Activated T-helper 1 cell treated with Interleukin-2 at 50 U/mL for 16 hours (primary cell): ENCODE measurements at places on chromosomes 5 and 9.

DNA sequence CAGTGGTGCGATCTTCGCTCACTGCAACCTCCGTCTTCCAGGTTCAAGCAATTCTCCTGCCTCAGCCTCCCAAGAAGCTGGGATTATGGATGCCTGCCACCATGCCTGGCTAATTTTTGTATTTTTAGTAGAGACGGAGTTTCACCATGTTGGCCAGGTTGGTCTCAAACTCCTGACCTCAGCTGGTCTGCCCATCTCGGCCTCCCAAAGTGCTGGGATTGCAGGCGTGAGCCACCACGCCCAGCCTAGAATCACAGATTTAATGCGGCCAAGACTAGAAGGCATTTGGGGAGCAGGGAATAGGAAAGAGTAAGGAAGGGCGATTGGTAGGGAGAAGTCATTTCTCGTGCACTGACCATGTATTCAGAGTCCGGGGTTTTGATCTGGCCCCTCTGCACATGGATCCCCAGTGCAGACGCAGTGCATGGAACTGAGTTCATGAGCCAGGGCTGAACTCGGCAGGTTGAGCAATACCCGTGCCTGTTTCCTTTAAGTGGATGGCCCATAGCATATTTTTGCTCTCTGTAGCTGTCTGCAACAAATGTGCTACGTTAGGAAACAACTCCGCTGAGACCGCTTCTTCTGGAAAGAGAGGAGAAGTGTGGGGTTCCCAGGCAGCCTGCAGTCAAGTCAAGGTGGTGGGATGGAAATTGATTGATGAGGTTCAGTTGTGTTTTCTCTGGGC is 3.4 kb upstream of the HMCN2 start:
- DNase-seq, result no peak

GRCh38 chr9:38278931-38279679 is 113.4 kb upstream of the ALDH1B1 start:
- DNase-seq, result no peak

DNA sequence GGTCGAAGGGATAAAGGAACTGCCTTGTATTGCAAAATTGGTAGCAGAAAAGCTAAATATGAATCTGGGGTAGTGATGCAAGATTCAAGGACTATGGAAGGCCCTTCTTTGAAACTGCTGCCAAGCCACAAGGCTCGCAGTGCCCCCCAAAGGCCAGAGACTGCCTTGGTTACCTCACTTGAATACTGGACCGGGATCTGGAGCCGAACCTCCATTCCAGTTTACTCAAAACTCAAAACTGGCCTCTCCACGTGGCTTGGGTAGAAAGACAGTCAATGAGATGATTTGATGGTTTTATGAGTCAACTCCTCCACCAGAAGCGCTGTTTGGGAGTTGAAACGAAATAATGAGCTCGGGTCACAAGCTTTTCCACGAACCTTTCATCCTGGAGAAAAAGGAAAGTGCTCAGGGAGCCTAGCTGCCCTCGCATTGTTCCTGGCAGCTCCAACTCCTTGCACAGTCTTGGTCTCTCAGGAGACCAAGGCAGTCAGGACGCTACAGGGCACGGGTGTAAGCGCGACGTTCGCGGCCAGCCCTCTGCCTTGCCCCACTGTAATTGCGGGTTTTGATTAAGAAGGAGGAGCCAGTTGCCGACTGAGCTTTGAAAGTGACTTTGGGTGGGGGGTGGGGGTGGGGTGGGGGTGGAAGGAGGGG is 2.8 kb downstream of the ST8SIA4 start:
- DNase-seq, result no peak

GRCh38 chr9:92535940-92536850 is at the start of gene ECM2:
ECM2 (minus strand) TSS chr9:92535990; CDS start chr9:92522866, 13,124 bp downstream.
- DNase-seq, result no peak

DNA sequence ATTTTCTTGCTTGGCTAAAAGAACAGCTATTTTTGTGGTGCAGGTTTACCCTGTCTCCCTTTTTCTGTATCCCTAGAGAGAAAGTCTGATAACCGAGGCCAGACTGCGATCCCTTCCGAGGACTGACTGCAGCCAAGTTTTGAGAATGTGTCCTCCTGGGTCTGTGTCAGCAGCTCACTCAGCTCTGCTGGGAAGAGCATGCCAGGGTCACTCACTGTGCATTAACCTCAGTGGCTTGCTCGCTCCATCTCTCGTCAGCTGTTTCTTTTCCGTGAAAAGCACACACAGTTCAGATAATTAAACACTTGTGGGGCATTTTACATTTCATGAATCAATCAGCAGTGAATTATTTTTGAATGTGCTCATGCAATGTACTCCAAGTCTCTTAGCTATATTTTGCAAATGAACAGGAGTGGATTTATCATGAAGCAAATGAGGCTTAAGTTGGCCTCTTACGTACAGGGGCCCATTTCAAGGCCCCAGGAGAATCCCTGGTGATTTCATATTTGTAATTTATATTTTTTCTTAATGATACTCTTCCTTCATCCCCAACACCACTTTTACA is 252.1 kb downstream of the SMARCA2 start:
- DNase-seq, result no peak

DNA sequence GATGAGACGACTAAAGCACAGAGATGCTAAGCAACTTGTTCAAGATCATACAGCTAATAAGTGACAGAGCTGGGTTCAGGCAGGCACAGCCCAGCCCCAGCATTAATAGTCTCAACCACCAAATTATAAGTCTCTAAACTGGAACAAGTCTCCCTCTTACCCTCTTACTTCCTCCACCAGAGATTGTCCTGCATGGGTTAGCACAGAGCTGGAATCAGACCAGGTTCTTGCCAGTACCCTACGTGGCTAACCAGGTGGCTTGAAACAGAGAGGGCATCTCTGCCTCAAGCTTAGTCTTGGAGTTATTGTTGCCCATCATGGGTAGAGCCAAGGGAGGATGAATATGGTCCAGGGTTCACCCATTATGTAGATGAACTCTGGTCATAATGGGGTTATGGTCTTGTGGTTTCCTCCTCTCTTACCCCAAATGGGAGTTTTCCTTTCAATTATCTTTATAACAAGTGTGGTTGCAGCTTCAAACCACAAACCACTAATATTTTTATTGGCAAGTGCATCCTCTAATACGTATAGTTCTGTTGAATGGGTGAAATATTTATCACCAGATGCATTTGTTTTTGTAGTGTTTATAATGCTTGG is 8.3 kb upstream of the XPA start:
- DNase-seq, result no peak

GRCh38 chr5:112186401-112186990 is 232.6 kb downstream of the EPB41L4A start:
- DNase-seq, result no peak

DNA sequence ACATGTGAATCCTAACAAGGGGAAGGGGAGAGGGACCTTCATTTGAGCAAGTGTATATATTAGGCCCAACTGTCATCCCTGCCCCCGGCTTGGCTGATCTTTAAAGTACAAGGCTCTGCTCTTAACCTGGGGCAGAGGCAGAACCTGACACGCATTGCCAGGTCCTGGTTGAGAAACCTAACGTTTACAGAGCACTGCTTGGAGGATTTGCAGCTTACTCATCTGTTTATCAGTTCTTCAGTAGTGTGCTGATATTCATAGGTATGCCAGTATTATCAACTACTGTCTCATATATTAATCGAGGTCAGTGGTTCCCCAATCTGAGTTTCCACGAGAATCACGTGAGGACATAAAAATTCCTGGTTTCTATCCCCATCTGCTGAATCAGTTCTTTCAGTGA is 50.4 kb downstream of the ACO1 start:
- no peak for DNase-seq

GRCh38 chr5:135437422-135437795 is 9.7 kb downstream of the DCANP1 start:
- no peak for DNase-seq

GRCh38 chr5:102414448-102414847 is 84.4 kb downstream of the SLCO6A1 start:
- DNase-seq, result no peak

- no peak for DNase-seq
Observed at GRCh38 chr9:93600504-93600903, 24.1 kb downstream of the PHF2 start.

DNA sequence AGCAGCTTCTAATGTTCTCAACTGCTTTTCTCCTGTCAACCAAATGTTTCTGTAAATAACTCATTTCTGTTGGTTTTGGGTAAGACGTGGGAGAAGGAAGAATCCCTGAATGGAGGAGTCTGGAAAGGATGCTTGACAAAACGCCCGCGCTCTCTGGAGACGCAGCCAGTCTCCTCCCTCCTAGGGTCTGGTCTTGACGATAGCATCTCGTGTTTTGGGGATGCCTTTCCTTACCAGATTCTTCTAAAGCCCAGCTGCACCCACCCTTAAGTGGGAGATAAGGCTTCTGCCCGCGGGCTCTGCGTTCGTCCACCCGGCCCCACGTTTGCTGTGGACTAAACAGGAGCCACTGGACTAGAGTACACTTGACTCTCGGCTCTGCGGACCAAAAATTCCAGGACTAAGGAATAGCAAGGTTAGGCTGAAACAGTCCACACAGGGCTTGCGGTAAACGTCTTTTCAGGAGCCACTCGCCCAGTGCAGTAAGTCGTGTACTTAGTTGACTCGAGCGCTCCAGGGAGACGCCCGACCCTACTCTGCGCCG is 491 bp upstream of the CTSL start:
- DNase-seq, result no peak

DNA sequence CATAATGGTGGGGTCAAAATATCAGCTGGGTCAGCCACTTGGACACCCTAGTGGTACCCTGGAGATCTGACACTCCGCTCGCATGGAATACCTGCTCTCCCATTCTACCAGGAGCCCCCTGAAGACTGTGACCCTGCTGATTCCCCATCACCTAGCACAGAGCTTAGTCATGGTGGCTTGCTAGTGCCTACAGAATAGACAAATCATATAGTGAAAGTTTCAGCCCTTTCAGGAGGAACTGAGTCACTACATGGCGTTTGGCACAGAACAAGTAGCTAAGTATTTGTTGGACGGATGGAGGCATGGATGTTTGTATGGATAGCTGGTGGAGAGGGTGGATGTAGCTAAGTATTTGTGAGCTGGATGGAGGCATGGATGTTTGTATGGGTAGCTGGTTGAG is 65.3 kb downstream of the LMX1B start:
- DNase-seq, result no peak

DNA sequence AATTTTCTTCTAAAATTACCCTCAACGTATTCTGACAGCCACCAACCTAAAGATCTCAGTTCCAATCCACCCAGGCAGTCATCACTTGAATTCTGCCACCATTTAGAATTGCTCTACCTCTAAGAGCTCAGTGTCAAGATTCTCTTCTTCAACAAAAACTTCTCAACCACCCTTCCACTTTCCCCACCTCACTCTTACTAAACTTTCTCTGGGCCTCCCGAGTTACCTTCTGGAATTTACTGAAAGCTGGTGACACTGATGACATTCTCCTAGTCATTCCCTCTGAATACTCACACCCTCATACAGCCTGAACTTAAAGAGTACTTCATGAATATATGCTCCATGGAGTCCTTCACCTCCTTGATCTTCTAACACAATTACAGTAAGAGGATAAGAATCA is 209.5 kb downstream of the TSSK1B start:
- no peak for DNase-seq

DNA sequence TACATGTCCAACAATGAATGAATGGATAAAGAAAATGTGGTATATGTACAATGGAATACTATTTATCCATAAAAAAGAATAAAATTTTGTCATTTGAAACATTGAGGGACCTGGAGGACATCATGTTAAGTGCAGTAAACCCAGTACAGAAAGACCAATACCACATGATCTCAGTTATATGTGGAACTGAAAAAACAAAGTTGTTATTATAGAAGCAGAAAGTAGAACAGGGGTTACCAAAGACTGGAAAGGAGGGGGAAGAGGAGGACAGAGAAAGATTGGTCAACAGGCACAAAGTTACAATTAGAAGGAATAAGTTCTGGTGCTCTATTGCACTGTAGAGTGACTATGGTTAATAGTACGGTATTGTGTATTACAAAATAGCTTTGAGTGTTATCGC is 233.8 kb downstream of the SEMA6A start:
- no peak for DNase-seq

- no peak for DNase-seq
Observed at GRCh38 chr9:135766707-135767106, 64.7 kb downstream of the KCNT1 start.

- no peak for DNase-seq
Observed at GRCh38 chr9:137195525-137196220, 4.9 kb downstream of the TPRN start.

DNA sequence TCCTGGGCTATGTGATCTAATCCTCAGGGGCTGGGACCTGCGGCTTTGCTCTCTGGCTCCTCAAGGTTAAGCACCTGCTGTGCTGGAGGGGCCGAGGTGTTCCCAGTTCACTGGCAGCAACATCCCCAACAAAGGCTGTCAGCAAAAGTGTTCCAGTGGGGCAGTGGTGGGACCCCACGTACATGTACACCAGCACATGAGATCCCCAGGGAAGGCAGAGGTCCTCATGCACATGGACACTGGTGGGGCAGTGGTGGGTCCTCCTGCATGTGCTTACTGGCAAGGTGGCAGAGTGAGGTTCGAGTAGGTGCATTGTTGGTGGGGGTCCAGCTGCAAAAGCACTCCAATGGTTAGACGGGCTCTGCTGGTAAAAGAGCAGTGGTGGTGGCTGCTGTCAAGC is 255.6 kb upstream of the MPDZ start:
- DNase-seq, result no peak

- DNase-seq, result no peak
Observed at GRCh38 chr5:136064510-136064909, 35.7 kb downstream of the TGFBI start.

- no peak for DNase-seq
Observed at GRCh38 chr5:58929726-58930125, 346.9 kb downstream of the RAB3C start.

- DNase-seq, result no peak
Observed at GRCh38 chr9:25917731-25918362, 239.6 kb upstream of the TUSC1 start.

DNA sequence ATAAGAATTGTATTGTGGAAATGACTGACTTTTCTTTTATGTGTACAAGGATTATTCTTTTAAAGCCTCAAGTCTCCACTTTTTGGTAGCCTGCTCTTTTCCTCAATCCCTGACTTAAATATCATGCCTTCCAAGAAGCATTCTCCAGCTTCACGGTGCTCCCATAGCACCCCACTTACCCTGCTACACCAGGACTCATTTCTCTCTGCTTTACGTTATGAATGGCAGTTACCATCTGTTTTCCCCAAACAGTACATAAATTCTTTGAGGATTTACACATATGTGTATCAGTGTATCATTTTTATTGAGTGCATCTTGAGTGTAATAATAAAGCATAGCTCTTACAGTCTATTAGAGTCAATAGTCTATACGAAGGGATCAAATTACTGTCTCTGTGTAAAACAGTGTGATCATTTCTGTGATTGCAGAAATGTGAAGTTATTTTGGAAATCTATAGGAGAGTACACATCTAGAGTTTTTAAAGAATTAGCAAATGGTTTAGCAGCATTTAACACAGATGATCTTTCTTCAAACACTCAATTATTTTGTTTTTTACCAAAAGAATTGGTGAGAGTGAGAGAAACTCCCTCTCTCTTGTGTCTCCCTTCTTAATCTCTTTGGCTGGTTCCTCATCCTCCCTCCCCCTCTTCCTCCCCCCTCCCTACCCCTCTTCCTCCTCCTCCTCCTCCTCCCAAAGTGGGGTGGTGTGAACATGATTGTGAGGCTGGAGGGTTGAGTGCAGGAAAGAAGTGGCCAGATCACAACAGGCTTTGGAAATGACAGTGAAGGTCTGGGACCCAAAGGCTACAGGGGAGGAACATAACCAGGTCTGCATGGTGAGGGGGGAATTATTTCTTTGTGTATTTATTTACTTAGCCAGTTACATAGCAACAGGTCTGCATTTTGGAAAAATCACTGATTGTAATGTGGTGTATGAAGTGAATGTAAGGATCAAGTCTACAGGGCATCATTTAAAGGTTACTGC is 27.6 kb upstream of the ECM2 start:
- DNase-seq, result no peak
